ENCODE measurements at places on chromosomes 13 and 19. TPM values are rescaled to one million over a fixed set of nuclear protein-coding genes. Genes with fewer than 3 reads are reported as not detected.
A peak's percentile ranks its signal among the peaks of the same experiment; 100 is the strongest.

GRCh38 chr19:21321996-21322395 lies 7.2 kb downstream of the ZNF708 start:
- no peak for DNase-seq

- no peak for DNase-seq
Measured at GRCh38 chr19:45884682-45885555, 1.0 kb downstream of the IRF2BP1 start.

The SGCG gene
- total RNA-seq, result not detected

The HSPB6 gene
- total RNA-seq, result not detected

GRCh38 chr19:47095476-47096099 lies 18.0 kb downstream of the ZC3H4 start:
- DNase-seq, result no peak

The CRX gene
- not detected for total RNA-seq

GRCh38 chr13:27035892-27036235 lies 135.7 kb downstream of the USP12 start:
- DNase-seq, result peak; percentile 53

The ZNF154 gene
- total RNA-seq, result 0.92 TPM

DNA sequence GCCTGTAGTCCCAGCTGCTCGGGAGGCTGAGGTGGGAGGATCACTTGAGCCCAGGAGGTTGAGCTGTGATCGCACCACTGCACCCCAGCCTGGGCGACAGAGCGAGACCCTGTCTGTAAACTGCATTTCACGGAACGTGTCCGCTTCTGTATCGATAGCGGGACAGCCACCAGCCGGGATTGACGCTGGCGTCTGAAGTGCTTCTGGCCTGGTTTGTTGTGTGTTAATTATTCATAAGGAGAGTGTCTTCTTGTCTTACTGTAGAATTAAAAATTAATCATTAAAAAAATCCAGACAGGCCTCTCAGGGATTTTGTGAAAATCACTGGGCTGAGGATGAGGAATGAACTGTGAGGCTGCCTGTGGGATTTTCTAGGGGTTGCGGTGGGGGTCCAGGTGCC lies 16.2 kb upstream of the MISP start:
- DNase-seq, result no peak

The METTL21C gene
- not detected for total RNA-seq

DNA sequence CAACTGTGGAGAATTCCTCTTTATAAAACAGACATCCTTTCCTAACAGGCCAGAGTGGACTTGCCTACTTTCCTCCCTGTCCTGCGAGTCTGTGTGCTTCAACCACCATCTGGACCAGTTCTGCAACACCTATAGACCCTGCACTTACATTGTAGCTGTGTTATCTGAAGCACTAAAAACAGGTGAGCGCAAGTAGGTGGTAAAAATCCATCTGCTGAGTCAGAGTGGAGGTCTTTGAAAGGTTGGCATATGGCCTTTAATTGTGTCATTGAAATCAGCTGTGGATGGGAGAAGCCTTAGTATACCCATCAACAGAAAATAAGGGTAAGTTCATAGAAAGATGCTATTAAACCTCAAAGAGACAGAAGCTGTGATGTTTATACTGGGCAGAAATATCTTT lies 7.6 kb upstream of the NALCN start:
- no peak for DNase-seq

GRCh38 chr19:40348961-40349507 lies 539 bp downstream of the PLD3 start:
- peak; percentile 54 for DNase-seq

The AMER2 gene
- total RNA-seq, result not detected

DNA sequence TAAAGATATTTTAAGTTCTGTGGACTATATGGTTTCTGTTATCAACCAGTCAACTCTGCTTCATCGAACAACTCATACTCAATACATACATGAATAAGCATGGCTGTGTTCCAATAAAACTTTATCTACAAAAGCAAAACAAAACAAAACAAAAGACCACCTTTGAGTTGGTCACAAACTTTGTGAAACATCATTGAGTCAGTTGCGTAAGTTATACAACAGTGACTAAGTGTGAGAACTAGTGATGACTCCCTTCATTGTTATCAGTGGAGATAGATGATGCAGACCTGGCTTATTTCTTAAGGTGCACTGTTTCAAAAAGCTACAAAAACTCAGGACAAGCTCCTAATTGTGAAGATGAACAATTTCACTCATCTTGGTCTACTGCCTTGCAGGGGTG lies 14.5 kb upstream of the KLK4 start:
- no peak for DNase-seq

The ZNF296 gene
- total RNA-seq, result not detected

DNA sequence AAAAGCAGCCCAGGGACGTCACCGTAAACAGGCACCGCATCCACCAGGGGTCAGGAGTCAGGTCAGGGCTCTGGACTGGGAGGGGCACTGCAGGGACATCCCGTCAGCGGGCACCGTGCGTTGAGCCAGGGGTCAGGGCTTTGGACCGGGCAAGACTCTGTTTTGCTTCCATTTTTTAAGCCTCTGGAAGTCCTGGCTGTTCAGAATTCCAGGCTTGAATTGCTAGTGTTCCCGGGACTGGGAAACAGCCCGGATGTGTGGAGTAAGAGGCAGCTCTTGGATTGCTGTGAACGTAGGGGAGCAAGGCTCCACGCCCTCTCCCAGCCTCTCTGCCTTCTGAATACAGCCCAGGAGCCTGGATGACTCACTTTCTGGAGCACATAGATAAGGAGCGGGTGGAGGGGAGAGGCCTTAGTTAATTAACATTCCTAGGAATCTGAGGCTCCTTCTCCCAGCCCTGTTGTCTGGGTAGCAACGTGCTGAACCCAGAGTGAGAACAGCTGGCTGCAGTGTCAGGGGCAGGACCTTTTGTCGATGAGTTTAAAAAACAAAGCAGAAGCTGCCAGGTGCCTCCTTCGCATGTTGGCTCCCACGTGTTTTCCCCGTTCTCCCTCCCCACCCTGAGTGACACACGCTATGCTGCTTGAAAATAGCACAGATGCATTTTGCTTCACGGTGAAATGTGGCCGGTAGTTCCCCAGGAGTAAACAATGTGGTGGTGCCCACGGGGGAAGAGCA lies 21.9 kb downstream of the ATP11A start:
- DNase-seq, result peak; percentile 91

All from SJSA1 (cell line).